ENCODE measurements at places on chromosomes 13 and 19.

DNA sequence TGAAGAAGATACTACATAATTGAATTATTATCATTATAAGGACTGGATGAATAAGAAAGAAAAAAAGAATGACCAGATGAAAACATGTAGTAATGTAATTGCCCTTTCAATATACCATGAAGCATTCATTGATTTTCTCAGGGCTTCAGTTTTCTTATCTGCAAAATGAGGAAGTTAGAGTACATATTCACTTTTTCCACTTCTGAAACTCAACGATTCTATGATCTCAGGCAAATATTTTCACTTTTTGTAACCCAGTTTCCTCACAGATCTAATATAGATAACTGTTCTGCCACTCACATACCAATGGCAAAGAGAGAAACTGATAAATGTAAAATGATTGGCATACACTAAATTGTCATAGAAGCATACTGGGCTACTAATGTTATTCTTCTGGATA lies 856.6 kb upstream of the KLHL1 start:
- no peak for DNase-seq

DNA sequence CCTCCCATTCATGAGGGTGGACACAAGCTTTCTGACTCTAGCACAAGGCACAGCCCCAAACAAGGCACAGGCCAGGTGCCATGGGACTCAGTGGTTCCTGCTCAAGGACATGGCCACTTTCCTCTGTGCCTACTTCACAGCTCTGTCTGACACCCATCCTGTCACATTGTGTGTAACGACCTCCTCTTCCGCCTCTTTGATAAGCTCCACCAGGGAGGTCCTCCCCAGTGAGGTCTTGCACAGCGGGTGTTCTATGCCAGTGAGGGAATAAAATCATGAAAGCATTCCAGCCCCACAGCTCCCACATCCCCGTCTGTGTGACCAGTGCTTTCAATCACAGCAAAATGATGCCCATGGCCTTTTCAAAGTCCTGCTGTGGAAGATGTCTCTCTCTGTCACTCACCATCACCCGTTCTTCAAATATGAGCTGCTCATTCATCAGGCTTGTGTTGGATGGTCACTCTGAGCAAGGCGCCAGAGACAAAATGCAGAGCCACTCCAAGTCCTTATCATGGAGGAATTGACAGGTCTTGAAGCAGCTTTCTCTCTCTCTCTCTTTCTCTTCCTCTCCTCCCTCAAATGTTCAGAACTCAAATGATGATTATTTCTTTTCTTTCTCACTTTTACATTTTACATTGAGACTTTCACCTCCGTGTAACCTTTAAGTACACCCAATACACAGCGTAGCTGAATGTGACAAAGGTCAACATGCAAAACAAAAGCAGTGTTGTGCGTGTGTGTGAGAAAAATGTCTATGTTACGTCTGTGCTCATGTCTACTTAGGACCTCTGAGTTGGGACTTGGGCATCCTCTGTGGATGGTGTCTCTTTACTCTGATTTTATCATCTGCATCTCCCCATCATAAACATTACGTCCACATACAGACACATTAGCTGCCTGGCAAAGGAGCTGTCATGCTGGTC lies 8.0 kb upstream of the SPATA13 start:
- DNase-seq, result no peak

DNA sequence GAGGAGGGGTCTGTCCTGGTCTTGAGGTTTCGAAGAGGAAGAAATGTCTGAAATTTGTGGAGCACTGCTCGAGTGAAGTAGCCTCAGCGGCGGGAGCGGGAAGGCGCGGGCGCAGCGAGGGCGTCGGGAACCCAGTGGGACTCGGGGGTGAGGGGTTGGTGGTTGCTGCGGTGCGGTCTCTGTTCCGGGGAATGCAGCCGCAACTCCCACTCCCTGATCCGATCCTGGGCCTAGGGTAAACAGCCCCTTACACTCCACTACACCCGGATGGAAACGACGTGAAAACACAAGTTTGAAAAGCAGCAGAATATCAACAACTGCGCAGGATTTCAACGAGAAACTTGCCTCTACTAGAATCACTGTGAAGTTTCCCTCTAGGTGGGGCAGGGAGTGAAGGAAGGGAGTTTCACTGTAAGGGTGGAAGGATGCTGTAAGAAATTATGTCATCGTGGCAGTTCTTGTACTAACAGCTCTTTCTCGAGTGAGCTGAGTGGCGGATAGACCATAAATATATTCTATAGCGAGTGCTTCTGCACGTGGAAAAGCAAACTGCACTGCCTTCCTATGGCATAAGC lies 2.0 kb upstream of the KLF12 start:
- peak; percentile 83 for DNase-seq

DNA sequence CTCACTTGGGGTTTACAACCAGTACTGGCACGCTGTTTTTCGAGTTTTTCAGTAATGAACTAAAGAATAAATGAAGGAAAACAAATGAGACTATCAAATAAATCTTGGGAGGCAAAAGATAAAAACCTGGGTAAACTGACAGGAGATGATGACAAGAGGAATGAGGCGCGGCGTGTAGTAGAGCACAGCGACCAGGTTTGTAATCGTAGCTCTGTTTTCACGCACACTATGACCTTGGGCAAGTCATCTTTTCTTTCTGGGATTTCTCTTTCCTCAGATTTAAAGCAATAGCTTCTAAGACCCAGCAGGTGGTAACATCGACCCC lies 419 bp downstream of the MRPS31 start:
- DNase-seq, result no peak

DNA sequence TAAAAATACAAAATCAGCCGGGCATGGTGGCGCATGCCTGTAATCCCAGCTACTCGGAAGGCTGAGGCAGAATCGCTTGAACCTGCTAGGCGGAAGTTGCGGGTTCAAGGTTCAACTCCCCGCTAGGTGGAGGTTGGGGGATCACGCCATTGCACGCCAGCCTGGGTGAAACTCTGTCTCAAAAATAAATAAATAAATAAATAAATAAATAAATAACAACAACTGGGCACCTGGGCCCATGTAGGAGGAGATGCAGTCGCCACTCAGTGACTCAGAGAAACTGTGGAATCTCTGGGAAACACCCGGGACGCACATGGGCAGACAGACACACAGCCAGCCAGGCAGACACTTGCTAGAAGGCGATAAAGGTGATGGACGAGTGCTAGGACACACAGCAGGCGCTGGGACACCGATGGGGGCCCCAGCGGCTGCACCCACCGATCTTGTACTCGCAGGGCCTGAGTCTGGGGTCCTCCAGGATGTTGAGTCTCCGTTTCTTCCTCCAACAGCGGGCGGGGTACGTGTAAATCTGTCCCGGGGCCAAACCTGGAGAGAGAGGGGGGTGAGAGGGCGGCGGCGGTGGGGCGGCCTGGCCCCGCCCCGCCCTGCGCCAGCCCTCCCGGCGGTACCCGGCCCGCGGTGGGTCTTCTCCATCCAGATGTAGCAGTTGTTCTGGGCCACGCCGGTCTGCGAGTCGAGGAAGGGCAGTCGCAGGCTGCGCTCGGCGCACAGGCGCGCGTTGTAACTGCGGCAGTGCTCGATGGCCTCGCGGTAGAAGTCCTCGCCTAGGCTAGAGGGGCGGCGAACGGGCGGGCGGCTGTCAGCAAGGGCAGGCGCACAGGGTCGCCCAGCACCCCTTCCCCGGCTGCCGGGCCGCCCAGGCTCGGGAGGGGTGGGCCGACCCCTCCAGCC lies 1.8 kb downstream of the DPF1 start:
- DNase-seq, result no peak

DNA sequence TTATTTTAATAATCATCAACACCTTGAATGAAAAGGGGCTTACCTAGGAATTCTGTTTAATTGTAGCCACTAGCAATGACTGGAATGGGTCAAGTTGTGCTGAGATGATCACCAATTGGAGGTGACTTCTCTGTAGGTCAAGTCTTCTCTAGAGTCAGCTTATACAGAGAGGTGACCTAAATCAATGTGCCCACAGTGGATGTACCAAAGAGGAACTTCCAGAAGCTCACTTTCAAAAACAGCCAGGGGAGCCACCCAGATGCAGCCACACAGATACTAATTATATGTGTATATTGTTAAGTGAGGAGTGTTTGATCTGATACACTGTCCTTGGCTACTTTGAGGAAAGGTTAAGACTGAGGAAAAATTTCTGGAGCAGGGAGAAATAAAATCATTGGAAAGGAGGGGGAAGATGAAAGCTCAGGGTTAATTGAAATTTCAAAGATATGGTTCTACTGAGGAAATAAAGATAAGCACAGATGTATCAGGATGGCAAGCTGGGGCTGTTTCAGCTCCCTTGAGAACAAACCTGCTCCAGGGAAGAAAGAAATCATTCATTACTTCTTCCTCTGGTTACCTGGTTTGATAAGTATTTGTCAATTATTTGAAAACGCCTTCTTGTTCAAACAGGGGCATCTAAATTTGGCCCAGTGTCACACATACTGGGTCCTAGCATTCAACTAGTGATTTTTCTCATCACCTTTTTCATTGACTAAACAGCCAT lies 5.1 kb downstream of the GPR183 start:
- DNase-seq, result no peak

- DNase-seq, result no peak
Measured at GRCh38 chr13:86825410-86825809, 845.8 kb upstream of the SLITRK5 start.

Data from brain (organoid and tissue), 16 donors.